ENCODE measurements at places on chromosomes 13 and 19.

DNA sequence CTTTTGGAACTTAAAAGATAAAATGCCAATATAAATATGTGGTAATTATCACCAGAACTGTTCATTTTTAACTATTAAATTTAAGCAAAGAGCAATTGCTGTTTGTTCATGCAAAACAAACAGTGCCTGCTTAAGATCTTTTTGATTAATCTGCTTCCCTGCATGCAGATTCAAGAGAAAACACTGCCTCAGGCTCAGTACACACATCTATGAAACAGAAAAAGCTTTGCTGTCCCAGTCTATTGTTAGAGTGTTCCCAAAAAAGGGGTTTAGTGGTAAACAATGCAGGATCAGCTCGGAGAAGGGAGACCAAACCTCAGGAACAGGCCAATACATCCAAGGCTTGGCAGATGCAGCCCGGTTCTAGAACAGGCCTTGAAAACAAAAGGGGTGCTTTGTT lies 49.3 kb upstream of the TDRD3 start:
- DNase-seq = no peak

DNA sequence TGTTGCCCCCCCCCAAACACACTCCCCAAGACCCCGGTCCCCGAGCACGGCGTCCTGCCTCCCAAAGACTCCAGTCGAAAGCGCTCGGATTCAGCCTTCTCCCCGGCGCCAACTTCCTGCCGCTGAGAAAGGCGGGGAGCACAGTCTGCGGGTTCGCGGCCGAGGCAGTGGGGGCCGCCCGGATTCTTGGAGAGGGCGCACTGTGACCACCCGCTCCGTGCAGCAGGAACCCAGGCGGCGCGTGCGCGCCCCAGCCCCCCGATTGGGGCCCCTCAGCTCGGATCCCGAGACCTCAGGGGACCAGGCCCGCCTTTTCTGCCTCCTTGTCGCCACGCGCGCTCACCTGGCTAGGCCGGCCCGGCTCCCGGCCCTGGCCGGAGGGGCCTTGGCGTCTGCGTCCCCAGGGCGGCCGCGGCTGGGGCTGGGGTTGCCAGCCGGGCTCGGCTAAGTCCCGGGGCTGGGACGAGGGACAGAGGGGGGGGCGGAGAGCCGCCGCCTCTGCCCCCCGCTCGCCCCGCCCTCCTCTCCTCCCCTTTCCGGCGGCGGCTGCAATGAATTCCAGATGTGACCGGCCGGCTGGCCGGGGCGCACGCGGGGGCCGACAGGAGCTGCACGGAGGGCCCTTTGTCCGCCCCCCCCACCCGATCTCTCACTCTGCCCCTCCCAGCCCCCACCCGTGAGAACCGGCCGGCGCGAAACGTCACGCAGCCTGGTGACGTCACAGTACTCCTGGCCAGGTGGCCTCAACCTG lies at the start of gene S1PR2:
Gene S1PR2, minus strand, starts transcription at position 471 of the 751 bp plus-strand sequence. CDS start 6,426 bp downstream, outside the sequence.
- DNase-seq = peak; percentile 38

DNA sequence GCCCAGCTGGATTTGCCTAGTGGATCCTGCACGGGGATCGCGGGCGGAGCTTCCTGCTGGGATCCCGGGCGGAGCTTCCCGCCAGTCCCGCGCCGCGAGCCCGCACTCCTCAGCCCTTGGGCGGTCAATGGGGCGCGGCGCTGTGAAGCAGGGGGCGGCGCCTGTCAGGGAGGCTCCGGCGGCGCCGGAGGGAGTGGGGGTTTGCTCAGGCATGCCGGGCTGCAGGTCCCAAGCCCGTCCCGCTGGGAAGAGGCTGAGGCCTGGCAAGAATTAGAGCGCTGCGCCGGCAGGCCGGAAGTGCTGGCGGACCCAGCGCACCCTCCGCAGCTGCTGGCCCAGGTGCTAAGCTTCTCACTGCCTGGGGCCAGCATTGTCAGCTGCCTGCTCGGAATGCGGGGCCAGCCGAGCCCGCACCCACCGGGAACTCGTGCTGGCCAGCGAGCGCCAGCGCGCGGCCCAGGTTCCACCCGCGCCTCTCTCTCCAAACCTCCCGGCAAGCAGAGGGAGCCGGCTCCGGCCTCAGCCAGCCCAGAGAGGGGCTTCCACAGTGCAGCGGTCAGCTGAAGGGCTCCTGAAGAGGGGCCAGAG lies 119.6 kb downstream of the PRR20E start:
- DNase-seq = no peak

DNA sequence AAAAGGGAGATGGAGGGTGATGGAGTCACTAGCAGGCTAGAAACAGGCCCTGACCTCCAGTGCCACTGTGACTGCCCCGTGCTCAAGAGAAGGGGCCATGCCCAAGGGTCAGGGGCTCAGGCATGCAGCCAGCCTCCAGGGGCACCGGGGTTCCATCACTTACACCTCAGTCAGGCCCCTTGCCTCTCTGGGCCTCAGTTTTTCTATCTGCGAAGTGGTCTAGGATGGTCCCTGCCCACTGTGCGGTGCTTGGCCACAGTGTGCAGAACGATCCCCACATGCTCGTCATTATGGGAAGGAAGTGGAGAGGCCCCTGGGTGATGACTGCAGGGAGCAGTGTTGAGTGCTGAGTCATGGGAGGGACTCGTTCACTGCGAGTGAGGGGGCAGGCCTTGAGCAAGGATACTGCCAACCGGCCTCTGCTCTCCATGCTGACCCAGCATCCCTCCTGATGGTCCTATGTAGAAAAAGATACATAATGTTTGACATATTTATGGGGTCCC lies 23.1 kb downstream of the TMED1 start:
- no peak for DNase-seq

- DNase-seq = no peak
These were observed 617.7 kb downstream of the DCT start for GRCh38 chr13:93861818-93862217.

DNA sequence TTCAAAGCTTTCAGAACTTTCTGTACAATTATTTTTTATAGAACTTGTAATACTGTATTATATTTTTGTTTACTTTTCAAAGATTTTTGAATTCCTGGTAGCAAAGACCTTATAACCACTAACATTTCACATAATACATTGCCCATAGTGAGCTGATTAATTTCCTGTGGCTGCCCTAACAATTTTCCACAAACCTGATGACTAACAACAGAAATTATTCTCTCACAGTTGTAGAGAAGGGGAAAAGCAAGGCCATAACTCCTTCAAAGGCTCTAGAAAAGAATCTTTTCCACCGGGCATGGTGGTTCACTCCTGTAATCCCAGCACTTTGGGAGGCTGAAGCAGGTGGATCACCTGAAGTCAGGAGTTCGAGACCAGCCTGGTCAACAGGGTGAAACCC lies 19.1 kb downstream of the KLF12 start:
- DNase-seq = no peak

DNA sequence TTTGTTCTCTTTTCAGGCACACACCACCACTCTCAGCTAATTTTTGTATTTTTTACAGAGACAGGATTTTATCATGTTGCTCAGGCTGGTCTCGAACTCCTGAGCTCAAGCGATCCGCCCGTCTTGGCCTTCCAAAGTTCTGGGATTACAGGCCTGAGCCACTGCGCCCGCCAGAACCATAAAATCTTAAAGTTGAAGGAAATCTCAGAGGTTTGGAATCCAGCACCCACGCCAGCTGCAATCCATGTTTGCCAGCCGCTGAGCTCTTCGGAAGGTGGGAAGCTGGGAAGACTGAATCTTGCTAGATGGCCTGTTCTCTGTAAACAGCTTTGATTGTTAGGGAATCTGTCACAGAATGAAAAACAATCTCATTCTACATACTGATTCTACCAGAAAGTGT lies 38.5 kb downstream of the SPATA13 start:
- DNase-seq = no peak

- no peak for DNase-seq
These were observed 620.9 kb upstream of the KLF12 start for GRCh38 chr13:74755065-74755464.

DNA sequence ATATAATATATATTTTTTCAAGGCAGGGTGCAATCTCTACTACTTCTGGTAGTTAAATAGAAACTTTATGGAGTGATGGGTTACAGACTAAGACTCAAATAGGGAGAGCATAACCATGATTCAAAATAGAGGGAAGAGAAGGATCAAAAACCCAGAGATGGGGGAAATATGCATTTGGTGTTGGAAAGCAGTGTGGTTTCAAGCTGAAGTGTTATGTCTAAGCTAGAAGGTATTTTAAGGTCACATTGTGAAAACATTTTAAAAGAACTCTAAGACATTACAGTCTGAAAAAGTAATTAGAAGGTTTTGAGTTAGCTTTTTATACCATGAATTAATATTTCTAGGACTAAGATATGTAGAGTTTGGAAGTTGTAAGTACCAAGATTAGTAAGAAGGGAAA lies 2741.4 kb downstream of the PCDH9 start:
- DNase-seq = no peak

GRCh38 chr13:67855741-67856238 lies 625.7 kb upstream of the PCDH9 start:
- no peak for DNase-seq

DNA sequence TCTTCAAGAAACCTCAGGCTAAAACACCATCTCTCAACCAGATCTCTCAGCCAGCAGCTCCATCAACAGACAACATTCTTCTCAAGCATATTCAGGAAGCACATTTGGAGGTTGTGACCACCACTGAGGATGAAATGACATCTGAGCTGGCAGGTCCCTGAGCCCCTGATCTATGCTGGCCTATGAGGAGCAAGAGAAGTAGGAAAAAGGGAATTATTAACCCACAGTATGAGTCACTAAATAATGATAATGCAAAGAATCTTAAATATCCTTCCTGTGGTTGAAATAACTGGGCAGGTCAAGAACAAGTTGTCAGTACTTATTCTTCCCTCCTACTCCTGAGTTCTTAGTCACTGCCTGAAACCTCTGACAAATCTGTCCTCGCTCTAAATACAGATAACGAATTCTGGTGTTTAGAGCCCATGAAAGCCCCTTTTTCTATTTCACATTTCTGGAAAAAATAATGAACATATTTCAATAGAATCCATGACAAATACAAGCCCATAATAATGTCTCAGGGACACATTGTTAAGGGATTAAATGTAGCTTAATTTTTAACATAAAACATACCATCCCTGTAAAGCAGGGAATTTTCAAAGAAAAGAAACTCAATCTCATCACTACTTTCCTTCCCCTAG lies 225.8 kb upstream of the IRS2 start:
- DNase-seq = no peak

DNA sequence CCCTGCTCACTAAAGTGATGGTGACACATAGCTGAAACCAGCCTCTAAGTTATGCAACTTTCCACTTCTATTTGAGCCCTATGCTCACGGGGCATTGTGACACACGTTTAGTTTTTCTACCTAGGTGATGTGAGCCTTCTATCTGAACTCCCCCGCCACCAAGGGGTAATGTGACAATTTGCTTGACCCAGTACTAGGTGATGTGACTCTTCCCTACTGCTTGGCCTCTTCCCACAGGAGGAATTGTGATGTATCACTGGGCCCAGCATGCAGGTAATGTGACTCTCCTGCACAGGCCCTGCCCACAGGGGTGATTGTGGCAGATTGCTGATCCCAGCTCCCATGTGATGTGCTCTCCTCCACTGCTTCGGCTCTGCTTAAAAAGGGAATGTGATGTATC lies 42.7 kb upstream of the ZNF43 start:
- DNase-seq = no peak

DNA sequence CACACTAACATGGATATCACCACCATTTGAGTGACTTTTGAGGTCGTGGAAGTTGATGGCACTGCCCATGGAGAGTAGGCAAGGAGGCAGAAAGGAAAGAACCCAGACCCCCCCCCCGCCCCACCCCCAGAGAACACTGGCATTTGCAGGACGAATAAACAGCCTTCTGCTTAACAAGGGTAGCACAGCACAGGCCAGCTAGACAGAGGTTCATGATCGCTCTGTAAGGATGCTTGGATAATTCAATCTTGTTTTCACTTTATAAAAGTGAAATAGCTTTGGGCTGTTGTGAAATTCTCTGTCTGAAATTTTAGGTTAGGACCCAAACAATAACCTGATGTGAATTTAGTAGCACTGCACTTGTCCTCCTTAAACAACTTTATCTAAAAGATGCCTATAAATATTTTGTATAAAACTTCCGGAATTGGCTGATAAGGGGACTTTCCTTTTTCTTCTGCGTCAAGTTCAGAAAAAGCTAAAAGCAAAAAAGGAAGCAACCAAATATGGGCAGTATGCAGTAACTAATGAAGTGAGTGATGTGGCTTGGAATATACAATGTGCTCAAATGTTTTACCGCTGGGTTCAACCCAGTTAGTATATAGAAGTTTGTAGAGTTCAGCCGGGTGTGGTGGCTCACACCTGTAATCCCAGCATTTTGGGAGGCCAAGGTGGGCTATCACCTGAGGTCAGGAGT lies 163.7 kb downstream of the SHISA2 start:
- DNase-seq = no peak

DNA sequence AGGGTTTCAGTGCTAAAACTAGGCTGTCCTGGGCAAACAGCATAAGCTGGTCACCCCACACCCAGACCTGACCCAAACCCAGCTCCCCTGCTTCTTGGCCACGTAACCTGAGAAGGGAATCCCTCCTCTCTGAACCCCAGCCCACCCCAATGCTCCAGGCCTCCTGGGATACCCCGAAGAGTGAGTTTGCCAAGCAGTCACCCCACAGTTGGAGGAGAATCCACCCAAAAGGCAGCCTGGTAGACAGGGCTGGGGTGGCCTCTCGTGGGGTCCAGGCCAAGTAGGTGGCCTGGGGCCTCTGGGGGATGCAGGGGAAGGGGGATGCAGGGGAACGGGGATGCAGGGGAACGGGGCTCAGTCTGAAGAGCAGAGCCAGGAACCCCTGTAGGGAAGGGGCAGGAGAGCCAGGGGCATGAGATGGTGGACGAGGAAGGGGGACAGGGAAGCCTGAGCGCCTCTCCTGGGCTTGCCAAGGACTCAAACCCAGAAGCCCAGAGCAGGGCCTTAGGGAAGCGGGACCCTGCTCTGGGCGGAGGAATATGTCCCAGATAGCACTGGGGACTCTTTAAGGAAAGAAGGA lies 2.8 kb downstream of the PPP1R12C start:
- DNase-seq = peak; percentile 14

GRCh38 chr19:55308281-55308680 lies 16.9 kb downstream of the TMEM150B start:
- no peak for DNase-seq

DNA sequence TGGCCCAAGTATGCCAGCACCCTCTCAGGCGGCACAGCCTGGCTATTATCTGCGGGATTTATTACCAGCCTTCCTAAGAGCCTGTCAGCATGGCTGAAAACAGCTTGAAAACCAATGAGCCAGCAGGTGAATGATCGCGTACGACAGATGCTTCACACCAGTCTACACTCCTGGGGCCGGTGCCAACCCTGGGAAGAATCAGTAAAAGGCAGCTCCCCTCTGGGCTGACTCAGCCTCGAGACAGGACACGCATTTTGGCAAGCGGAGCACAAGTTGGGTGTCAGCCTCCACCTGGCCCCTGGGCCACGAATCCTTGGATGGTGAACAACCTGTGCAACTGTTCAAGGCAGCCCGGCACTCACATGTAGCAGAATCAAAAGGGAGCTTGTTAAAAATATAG lies 15.6 kb downstream of the EMP3 start:
- peak; percentile 57 for DNase-seq

Measured in gastrocnemius medialis (tissue), 4 donors.